ENCODE measurements at places on chromosomes 5 and 9. TPM values are rescaled to one million over a fixed set of nuclear protein-coding genes. Genes with fewer than 3 reads are reported as not detected.

The VLDLR gene
- total RNA-seq = 134 TPM

The C6 gene
- 73.3 TPM for total RNA-seq

The STKLD1 gene
- 0.27 TPM for total RNA-seq

The FAM78A gene
- total RNA-seq = 62.9 TPM

The SPAAR gene
- 9.6 TPM for total RNA-seq

The DND1 gene
- 0.24 TPM for total RNA-seq

The FBP1 gene
- total RNA-seq = 1.0 TPM

The NNT gene
- 563 TPM for total RNA-seq

The ABLIM3 gene
- 134 TPM for total RNA-seq

The PRSS3 gene
- not detected for total RNA-seq

The RGS14 gene
- total RNA-seq = 3.9 TPM

The WDR38 gene
- total RNA-seq = not detected

The IGFBPL1 gene
- not detected for total RNA-seq

The CNTNAP3 gene
- 7.4 TPM for total RNA-seq

The HMGCS1 gene
- total RNA-seq = 23.1 TPM

The GKAP1 gene
- total RNA-seq = 26.4 TPM

The CCL19 gene
- 1.1 TPM for total RNA-seq
